ENCODE measurements at places on chromosomes 5 and 9.

- no peak for DNase-seq
Observed at GRCh38 chr5:199950-200645, 8.8 kb downstream of the LRRC14B start.

DNA sequence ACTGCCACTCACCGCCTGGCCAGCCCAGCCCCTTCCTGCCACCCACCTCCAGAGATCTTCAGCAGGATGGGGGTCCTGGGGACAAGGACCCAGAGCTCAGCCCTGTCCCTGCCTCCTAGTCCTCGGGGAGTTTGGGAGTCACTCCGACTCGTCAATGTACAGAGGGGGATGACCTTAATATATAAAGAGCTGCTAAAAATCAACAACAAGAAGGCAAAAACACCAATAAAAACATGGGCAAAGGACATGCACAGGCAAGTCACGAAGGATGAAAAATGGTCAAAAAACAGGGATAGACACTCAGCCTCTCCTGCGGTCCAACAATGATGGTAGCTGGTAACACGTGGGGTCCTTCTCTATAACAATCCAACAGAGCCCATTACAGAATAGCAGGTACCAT, 4.7 kb upstream of the ASB6 start:
- DNase-seq: no peak

- no peak for DNase-seq
Observed at GRCh38 chr9:6790866-6791265, 33.1 kb downstream of the KDM4C start.

GRCh38 chr9:36609306-36609705, 36.6 kb downstream of the MELK start:
- DNase-seq: no peak

DNA sequence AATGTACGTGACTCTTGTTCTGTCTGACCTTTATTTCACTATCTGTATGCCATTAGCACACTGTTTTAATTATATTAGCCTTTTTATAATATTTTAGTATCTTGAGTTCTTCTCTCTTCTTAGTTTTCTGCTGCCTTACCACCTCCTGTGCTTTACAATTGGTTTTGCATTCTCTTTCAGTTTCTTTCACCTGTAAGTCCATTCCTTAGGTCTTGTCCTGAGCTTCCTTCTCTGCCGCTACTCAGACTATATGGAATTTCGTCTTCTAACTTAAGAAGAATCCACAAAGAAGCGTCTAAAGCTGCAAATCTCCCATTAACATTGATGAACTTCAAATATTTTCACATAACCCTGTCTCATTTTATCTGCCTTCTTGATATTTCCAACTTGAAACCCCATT, 642.9 kb downstream of the MAT2B start:
- no peak for DNase-seq

- no peak for DNase-seq
Observed at GRCh38 chr5:9124071-9124470, 421.8 kb downstream of the SEMA5A start.

- DNase-seq: no peak
Observed at GRCh38 chr5:34699155-34700077, 43.3 kb downstream of the RAI14 start.

GRCh38 chr9:114287763-114288192, 35.1 kb upstream of the ORM1 start:
- no peak for DNase-seq

DNA sequence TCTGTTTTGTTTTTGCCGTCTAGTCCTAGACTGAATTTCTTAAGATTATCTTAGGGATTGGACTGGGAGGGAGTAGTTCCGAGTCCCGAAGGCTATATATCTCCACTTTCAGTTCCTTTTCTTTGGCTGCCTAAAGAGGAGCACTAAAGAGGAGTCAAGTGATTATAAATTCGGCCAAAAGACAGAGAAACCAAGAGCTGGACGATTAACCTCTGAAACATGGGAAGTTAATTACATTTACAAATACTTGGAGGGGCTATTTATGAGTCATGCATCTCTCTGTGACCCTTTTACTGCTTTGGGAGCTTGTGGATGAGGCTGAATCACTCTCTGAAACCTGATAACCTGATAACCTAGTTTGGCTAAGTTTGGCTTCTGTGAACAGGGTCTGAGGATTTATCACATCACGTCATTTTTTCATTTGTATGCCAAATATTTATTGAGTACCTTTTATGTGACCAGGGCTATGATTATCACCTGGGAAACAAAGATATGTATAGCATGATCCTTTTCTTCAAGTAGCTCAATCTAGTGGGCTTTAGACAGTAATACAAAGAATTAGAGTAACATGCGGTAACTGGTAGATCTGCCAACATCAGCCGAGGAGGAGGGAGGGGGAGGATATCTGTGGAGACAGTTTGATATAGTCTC, 180.9 kb downstream of the CD180 start:
- no peak for DNase-seq

- no peak for DNase-seq
Observed at GRCh38 chr5:181190711-181191525, 14.1 kb downstream of the TRIM7 start.

DNA sequence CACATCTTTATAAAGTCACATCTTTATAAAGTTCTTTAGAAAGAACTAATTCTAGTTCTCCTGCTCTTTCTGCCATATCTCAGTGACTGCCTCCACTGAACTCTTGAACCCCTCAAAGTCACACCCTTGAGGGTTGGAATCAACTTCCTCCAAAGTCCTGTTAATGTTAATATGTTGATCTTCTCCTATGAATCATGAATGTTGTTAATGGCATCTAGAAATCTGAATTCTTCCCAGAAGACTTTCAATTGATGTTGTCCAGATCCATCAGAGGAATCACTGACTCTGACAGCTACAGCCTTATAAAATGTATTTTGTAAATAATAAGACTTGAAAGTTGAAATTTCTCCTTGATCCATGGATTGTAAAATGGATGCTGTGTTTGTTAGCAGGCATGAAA, 213.4 kb downstream of the COX7C start:
- no peak for DNase-seq

DNA sequence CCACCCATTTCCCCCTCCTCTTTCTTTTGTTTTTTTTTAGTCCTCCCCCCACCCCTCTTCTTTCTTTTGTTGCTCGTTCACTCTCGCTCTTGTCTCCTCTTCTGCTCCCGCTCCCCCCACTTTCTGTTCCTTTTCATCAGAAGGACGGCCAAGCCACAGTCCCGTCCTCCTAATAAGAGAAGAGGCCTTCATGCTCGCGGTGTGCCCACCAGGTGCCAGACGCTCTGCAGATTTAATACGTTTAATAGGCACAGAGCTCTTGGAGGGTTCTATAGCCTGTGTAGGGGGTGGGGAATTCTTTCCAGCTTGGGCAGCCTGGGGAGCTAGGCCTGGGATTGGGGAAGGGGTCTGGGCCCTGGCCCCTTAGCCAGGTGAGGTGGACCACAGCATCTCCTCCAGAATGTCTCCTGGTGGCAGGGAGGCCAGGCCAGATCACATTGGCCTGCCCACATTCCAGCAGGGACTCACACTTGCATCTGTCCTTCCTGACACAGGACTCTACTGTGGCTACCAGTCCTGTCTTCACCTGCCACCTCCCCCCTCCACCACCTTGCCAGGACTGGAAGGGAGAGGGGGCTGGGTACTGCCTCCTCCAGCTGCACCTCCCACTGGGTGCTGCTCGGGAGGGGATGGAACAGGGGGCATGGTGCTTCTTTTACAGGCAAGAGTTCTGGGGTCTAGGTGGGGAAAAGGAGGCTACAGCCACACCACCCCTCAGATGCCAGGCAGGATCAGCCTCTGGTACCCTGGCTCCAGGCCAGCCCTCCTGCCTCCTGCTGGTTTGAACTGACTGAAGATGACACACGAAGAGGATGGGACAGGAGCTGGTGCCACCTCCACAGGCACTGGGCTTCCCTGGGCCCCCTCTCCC, 6.1 kb upstream of the BARX1 start:
- DNase-seq: no peak

DNA sequence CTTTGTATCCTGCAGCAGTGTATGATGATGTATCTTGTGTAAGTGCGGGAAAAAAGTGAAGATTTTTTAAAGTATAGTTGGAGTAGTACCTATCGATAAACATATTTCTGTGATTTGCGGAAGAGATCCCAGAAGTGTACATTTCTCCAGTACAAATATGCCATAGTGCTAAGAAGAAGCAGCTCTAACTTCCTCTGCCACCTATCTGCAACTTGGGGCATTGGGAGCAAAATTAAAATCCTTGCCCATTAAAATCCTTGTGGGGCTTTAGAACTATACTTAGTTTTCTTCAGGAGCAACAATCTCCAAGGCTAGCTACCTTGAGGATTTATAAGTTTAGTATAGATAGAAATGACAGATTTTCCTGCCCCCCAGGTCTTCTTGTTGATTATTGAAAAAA, 123.7 kb downstream of the VCAN start:
- DNase-seq: no peak

GRCh38 chr5:157860898-157861890, 2.2 kb upstream of the CLINT1 start:
- no peak for DNase-seq

DNA sequence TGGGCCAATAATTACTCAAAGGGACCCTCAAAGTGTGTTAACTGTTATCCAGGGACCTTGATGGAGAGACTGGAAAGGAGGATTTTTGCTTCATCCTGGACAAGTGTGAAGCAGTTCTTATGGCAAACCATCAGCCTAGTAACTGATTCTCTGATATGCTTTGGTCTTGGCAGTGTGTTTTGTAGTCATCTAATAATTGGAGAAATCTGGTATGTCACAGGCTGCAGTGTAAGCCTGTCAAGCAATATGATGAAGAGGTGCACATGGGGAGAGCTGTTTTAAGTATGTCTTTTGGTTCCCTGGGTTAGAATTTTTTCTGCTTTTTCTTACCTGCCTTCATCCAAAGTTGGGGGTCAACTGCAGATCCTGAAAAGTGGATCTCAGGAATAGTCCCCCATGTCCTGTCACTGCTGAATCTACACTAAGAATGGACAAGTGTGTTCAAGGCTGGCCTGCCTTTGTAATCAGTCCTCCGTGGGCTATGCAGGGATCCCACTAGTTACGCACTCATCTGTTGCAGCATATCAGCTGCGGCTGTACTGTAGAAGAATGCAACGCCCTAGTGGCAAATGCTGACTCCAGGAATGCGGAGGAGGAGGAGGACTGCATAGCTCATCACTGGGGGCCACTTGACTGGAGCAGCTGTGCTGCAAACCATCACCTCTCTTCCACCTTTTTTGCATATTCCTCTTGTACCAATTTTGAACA, 1.9 kb downstream of the SPTAN1 start:
- no peak for DNase-seq

DNA sequence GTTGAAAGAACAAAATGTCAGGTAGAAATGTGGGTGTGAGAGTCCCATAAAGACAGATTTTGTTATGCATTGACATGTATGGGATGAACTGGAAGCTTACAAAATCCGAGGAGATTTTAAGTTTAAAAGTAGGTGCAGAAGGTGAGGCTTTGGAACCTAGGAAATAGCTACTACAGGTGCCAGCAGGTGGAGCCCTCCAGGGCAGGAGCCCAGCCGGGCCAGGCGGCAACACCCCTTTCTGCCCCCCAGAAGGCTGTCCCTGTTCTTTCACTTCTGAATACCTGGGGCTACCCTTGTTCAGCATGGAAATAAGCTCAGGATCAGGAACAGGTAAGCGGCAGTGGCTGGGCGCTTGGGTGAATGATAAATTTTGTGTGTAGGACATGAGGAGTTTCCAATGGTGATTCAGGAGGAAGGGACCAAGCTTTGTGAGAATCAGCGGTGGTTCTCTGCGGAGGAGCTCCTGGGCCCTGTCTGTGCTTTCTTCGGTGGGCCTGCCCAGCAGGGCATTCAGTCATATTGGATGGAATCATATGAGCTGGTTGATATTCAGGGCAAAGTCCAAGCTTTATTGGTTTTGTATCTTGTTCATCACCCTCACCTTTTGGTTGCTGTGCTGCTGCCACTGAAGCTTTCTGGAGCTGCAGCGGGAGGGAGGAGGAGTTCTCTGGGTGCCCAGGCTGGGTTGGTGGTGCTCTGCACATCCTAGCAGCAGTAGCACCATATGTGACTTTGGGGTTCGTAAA, 12.3 kb downstream of the PCBD2 start:
- no peak for DNase-seq

- DNase-seq: no peak
Observed at GRCh38 chr5:36070687-36071571, 4.2 kb upstream of the UGT3A2 start.

- DNase-seq: no peak
Observed at GRCh38 chr5:151743530-151743929, 14.9 kb downstream of the ATOX1 start.

GRCh38 chr5:117246424-117246823, 671.8 kb upstream of the SEMA6A start:
- no peak for DNase-seq

DNA sequence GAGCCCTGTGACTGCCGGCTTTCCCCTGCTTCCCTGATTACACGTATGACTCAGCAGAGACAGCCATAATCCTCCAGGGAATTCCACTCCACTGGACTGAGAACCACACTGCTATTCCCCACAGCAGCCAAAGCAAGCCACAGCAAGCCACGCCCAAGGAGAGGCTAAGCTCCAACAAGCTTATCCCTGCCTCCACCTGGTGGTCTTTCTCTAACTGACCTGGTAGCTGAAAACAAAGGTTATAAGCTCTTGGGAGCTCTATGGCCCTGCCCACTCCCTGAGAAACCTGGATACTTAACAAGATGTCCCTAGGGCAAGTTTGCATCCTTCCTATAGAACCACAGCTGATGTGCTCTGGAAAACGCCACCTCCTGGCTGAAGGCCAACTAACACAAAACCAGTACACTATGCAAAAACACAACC, 613.7 kb upstream of the CDH18 start:
- DNase-seq: no peak

DNA sequence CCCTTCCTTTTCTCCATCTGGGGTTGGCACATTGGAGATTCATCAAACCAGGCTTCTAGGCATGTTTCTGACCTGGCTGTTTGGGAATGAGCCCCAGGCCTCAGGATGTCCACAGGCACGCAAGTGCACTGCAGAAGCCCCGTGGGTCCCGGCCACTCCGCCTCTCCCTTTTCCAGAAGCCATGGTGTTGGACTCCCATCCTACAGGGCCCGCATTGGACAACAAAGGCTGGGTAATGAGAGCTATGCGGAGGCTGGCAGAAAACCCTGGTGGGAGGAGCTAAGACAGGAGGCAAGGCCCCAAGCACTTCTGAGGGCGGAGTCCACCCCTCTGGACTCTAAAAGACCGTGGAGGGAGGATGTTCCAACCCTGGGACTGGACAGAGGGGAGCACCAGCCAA, 160.6 kb downstream of the OLFM1 start:
- DNase-seq: no peak

- no peak for DNase-seq
Observed at GRCh38 chr5:120942596-120943350, 478.7 kb downstream of the PRR16 start.

DNA sequence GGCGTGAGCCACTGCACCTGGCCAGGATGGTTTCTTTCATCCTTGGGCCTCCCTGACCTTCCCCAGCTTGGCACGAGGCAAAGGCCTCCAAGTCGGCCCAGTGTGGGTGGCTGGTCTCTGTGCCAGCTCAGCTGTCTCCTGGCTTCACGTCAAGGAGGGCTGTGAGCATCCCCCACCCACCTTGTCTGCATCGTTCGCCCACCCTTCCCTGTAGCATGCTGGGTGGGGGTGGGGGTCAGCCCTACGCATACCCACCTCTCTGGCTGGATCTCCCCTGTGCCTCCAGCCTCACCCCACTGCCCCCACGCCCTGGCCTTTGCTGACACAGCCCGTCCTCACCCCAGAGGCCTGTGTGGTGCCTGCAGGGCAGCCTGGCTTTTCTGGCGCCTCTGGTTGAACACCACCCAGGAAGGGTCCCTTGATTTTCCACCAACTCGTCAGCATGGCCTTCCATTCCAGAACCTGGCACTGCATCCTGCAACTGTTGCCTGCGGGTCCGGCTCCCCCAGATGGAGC, 8.8 kb upstream of the WDR5 start:
- DNase-seq: no peak

- no peak for DNase-seq
Observed at GRCh38 chr5:38556599-38557307, at the start of gene LIFR. LIFR (minus strand) TSS chr5:38556646; CDS start chr5:38530647, 25,999 bp downstream.

All from activated CD4-positive, CD25-positive, alpha-beta regulatory T cell treated with anti-CD3 and anti-CD28 coated beads, Interleukin-2, amount 50 U/mL, for 16 hours (primary cell).